ENCODE measurements at places on chromosomes 4 and X. TPM values are rescaled to one million over a fixed set of nuclear protein-coding genes. Genes with fewer than 3 reads are reported as not detected.

Gene ZNF157
- 0.34 TPM for total RNA-seq

Gene NAT8L
- total RNA-seq = 8.0 TPM

Gene CCKAR
- total RNA-seq = not detected

Gene DMD
- total RNA-seq = 12.8 TPM

Gene MECP2
- 59.4 TPM for total RNA-seq

Gene PRDX4
- total RNA-seq = 83.2 TPM

DNA sequence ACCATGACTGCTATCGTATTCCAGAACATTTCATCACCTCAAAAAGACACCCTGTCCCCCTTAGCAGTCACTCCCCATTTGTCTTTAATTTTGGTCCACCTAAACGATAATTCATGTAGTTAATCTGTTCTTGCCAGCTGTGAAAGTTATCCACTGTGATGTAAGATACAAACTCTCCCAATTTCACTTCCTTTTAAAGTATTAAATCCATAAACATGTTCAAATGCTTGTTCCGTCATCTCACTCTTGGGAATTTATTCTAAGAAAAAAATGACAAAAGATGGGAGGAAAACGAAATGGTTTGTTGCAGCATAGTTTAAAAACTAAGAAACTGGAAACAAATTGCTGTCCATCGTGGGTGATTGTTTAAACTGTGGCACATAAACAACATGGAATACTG, 53.7 kb upstream of the IRF2 start:
- no peak for DNase-seq

DNA sequence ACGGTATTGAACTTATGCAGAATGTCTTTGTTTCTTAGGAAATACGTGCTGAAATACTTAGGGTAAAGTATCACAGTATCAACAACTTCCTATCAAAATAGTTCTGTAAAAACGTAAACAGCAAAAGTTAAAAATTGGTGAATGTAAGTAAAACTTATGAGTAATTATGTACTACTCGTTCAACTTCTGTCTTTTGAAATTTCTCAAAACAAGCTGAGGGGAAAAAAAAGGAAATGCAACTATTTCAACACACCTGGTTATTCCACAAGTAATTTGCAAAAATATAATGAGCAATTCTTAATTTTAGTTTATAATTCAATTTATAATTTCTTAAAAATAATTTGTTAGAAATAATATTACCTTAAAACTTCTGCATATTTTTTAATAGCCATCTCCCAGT, 8.3 kb downstream of the PPID start:
- DNase-seq = no peak

DNA sequence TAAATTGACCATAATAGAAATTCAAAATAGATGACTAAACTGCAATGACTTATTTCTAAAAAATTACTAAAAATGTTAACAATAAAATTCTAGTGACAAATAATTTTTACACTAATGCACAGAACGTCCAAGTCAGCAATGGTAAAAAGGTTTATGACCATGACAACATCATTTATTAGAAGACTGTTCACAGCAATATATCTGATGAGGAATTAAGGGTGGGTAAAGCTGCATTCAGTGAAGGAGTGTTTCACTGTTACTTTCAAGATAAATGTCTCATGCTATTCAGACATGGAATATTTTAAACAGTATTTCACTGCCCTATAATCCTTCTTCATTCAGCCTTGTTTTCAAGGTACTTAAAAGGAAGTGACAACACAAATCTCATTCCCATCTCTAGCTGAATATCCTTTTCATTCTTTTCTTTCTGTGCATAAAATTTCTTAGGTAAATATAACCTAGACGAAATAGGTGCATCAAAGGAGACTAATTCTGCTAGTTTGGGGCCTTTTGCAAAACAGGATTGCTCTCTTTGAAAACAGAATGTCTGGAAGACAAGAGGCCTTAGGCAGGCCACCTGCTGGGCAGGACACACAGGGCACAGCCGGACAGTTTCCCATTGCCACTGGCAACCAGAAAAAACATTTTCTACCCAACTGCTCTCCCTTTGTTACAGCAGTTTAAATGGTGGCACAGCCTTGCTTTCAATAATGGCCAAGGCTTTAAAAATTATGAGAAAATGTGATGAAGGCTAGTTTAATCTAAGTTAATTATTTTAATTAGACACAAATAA, 600.3 kb downstream of the SPRY1 start:
- no peak for DNase-seq

GRCh38 chrX:12308420-12308819, 170.1 kb downstream of the FRMPD4 start:
- DNase-seq = no peak

DNA sequence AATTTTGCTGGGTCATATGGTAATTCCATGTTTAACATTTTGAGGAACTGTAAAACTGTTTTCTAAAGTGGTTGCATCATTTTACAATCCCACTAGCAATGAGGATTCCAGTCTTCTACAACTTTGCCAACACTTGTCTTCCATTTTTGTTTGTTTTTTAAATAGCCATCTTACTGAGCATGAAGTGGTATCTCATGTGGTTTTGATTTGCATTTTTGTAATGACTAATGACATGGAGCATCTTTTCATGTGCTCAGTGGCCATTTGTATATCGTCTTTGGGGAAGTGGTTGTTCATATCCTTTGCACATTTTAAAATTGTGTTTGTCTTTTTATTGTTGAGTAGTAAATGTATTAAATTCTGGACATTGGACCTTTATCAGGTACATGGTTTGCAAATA, 94.7 kb downstream of the TMEM131L start:
- no peak for DNase-seq

DNA sequence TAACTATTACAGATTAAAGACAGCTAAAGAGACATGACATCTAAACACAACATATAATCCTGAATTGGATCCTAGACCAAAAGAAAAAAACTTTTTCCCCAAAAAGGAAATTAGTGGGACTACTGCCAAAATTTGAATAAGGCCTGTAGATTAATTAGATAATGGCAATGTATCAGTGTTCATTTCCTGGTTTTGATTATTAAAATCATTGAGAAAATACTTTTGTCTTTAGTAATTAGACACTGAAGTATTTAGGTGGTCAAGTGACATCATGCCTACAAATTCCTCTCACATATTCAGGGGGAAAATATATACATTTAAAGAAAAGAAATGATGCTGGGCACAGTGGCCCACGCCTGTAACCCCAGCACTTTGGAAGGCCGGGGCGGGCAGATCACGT, 10.4 kb upstream of the USO1 start:
- DNase-seq = no peak

DNA sequence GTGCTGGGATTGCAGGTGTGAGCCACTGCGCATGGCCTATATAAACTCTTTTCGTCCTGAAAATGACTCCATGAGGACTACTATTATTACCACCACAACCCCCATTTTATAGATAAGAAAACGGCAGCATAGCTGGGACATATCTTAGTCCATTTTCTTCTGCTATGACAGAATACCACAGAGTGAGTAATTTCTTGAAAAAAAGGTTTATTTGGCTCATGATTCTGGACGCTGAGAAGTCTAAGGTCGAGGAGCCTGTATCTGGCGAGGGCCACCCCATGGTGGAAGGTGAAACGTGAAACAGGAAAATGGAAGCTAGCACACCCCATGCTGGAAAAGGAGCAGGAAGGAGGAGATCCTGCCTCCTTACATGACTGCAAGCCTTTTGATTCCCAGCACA, 68.9 kb downstream of the SMIM20 start:
- DNase-seq = no peak

- no peak for DNase-seq
Measured at GRCh38 chr4:121698236-121698671, 1.5 kb upstream of the ANXA5 start.

DNA sequence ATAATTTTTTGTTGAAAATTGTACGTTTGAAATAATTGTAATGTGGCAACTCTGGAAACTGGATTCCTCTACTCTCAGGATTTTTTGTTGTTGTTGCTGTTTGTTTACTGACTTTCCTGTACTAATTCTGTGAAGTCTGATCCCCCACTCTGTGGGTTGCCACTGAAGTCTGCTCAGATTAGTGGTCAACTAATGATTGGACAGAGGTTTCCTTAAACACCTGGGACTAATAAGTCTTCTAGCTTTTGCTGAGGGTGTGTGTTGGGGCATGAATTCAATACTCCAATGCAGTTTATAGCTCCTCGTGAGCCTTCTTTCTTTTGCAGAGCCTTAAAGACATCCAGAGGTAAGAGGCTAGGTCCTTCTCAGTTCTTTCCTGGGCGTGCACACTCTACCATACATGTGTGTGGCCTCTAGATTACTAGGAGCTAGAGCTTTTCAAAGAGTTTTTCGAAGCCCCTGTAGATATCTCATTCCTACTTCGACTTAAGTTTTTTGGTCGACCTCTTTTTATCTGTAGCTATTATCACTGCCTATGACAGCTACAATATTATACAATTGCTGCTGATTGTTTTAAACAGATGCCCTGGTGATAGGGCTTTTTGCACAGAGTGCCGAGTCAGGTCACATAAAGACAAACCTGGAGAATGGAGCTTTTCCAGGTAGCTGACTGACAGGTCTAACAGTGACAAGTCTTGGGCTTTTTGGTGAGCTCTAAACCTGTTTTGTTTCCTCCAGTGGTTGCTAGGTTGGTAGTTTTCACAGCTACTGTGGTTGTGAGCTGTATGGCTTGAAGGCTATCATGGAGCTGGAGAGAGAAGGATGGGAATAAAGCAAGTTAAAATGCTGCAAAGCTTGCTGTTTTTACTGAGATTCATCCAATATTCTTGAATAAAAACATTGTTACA, 34.0 kb downstream of the BMP2K start:
- no peak for DNase-seq

DNA sequence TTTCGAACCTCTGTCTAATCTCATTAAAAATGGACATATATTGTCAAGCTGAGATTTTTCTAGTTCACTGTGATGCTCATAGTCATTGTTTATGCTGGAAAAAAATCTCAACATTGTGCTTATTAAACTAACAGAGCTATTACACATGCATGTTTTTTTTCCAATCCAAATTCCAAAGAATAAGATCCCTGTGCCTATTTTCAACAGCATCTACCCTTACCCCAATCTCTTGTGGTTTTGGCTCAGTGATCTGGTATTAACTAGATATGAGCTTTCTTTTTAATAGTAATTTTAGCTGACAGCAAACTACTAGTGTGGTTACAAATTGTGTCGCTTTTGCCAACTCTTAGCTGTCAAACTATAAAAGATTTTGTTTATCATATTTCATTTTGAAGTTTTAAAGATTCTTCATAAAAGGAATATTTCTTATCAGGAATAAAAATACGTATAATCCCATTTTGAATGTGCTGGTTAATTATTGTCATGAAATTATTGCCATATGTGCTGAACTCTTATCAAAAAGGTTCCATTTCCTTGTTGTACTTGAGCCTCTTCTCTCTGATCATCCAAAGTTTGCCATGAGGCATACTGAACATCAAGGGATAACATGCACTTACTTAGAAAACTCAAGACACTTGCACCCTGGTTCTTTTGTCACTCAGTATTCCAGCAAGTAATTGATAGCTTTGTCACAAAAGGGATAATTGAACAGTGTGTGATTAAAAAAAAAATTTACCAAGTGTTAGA, 241.2 kb downstream of the ARHGAP24 start:
- DNase-seq = no peak

DNA sequence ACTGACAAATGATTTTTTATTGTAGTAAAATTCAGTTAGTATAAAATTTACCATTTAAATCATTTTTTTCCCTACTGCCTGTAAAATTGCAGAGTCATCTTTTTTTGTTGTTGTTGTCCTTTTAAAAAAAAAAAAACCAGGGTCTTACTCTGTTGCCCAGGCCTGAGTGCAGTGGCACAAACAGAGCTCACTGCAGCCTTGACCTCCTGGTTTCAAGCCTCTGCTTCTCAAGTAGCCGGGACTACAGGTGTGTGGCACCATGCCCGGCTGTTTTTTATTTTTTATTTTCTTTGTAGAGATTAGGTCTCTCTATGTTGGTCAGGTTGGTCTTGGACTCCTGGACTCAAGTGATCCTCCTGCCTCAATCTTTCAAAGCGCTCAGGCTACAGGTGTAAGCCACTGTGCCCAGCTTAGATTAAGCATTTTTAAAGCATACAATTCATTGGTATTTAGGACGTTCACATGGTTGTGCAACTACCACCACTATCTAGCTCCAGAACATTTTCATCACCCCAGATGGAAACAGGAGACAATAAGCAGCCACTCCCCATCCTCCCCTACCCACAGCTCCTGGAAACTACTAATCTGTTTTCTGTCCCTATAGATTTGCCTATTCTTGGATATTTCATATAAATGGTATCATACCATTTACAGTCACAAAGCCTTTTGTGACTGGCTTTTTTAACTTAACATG, 59.7 kb upstream of the PGRMC2 start:
- no peak for DNase-seq

DNA sequence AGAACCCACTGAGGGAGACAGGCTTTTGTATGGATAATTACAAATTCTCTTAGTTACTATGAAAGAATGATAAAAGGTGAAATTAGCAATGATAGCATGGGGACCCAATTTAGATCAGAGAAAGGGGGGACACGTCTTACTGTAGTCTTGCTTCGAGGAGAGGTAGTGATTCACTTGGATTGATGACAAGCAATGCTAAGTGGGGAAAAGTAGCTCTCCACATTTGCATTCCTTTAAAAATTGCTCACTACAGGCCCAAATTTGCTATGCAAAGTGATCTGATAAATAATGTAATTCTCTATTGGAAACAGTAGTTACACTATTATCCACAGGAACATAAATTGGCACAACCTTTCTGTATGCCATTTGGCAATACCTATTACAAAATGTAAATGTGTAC, 42.5 kb upstream of the MAP3K15 start:
- DNase-seq = no peak
